Activated CD4-positive, alpha-beta memory T cell treated with anti-CD3 and anti-CD28 coated beads, Interleukin-2, amount 10 ng/mL, durations not matched to agents 7 days and 5 days (primary cell): ENCODE measurements at places on chromosomes 3 and 15. TPM values are rescaled to one million over a fixed set of nuclear protein-coding genes. Genes with fewer than 3 reads are reported as not detected.
A peak's percentile ranks its signal among the peaks of the same experiment; 100 is the strongest.

- DNase-seq = no peak
- H3K36me3 ChIP-seq = no peaks in the 10 kb centered on the region
- no peak overlapping the region for H3K4me3 ChIP-seq
- peaks cover 4% of the 10 kb centered on the region for H3K27me3 ChIP-seq
- peaks cover 10% of the 10 kb centered on the region for H3K4me1 ChIP-seq
These were observed 63.3 kb downstream of the ABHD5 start for GRCh38 chr3:43753741-43754715.

- no peak overlapping the region for H3K4me3 ChIP-seq
- H3K27ac ChIP-seq = no peak overlapping the region
- H3K27me3 ChIP-seq = peaks cover 57% of the 10 kb centered on the region
- DNase-seq = no peak
- no peaks in the 10 kb centered on the region for H3K4me1 ChIP-seq
These were observed 289 bp downstream of the PCSK6 start for GRCh38 chr15:101489237-101489598.

DNA sequence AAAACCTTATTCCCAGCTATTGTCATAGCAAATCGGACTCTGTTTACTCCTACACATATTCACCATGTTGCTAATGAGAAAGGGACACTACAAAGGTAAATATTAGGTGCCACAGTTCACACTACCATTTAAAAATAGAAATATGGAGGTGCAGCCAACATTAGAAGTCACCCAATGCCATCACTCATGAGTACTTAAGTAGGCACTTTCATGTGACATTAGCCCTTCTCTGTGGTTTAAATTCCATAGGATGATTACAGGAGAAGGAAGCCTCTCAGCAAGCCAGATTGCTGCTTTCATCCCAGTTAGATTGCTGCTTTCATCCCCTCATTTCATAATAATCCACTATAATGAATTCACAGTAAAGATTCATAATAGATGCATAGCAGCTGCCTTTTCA lies 376.8 kb upstream of the ALCAM start:
- no peaks in the 10 kb centered on the region for H3K27me3 ChIP-seq
- H3K4me1 ChIP-seq = no peaks in the 10 kb centered on the region
- no peaks in the 10 kb centered on the region for H3K36me3 ChIP-seq
- no peak overlapping the region for H3K27ac ChIP-seq

- H3K4me1 ChIP-seq = peaks cover 16% of the 10 kb centered on the region
- no peak overlapping the region for H3K27ac ChIP-seq
- peaks cover 44% of the 10 kb centered on the region for H3K27me3 ChIP-seq
- peak overlapping the region; percentile 80 for H3K4me3 ChIP-seq
These were observed 5.7 kb downstream of the TPM1 start for GRCh38 chr15:63048115-63048775.

DNA sequence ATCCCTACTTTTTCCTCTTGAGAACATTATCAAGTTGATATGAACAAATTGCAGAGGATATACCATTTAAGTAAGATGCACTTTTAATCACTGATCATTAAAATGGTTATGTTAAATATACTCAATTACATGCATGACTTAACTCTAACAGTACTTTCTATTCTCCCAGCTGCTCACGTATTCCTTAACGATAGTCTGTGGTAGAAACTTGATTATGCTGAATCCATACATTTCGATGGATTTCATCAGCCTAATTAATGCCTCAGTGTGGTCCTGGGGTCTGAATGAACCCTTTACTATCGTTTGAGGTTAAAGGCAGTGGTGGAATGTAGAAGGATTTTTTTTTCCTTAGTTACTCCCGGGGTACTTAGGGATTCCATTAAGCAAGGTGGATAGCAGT lies 18.6 kb downstream of the SOX2 start:
- peaks cover 6% of the 10 kb centered on the region for H3K36me3 ChIP-seq
- H3K27me3 ChIP-seq = peaks cover 52% of the 10 kb centered on the region
- no peak overlapping the region for H3K4me3 ChIP-seq
- no peak overlapping the region for H3K27ac ChIP-seq

GRCh38 chr3:42684632-42685362 lies 540 bp upstream of the KLHL40 start:
- no peak overlapping the region for H3K4me3 ChIP-seq
- peaks cover 11% of the 10 kb centered on the region for H3K4me1 ChIP-seq
- no peak overlapping the region for H3K27ac ChIP-seq
- H3K36me3 ChIP-seq = no peaks in the 10 kb centered on the region
- peaks cover 16% of the 10 kb centered on the region for H3K27me3 ChIP-seq

- H3K27me3 ChIP-seq = peaks cover 76% of the 10 kb centered on the region
- H3K36me3 ChIP-seq = no peaks in the 10 kb centered on the region
- DNase-seq = no peak
These were observed 1.0 kb upstream of the DLL4 start for GRCh38 chr15:40927873-40928806.

DNA sequence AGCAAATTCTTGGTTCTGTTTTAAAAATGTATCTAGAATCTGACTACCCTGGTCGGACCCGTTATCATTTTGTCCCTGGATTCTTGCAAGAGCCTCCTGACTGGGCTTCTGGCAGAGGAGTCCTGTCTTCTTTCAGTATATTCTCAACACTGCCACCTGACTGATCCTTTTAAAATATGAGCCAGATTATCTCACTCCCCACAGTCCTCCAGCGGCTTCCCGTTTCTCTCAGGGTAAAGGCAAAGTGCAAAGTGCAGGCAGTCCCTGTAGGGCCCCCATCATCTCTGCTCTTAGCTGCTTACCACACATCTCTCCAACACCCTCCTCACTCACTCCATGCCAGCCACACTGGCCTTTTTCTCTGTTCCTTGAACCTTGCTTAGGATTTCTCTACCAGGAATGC lies 28.4 kb downstream of the CRTC3 start:
- no peak for DNase-seq
- H3K4me1 ChIP-seq = peaks cover 67% of the 10 kb centered on the region
- peaks cover 64% of the 10 kb centered on the region for H3K36me3 ChIP-seq
- H3K27me3 ChIP-seq = no peaks in the 10 kb centered on the region
- no peak overlapping the region for H3K4me3 ChIP-seq
- H3K27ac ChIP-seq = no peak overlapping the region

DNA sequence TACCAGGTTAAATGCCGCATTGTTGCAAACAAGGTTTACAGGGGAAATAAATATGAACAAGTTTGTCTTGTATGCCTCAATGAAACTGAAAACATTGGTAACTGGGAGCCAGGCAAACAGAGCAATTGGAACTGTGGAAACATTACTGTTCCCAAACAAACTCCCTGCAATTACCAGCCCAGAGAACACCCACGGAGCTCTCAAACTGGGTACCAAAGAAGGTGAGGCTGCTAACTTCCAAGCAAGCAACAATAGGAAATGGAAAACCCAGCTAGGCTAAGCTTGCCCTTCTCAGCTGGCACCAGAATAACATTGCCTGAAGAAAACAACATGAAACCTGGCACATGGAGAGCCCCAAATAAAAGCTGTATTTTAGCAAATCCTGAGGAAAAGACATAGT lies 218.9 kb upstream of the THRB start:
- no peaks in the 10 kb centered on the region for H3K36me3 ChIP-seq
- no peak overlapping the region for H3K27ac ChIP-seq
- no peaks in the 10 kb centered on the region for H3K27me3 ChIP-seq
- no peak for DNase-seq
- H3K4me1 ChIP-seq = no peaks in the 10 kb centered on the region

DNA sequence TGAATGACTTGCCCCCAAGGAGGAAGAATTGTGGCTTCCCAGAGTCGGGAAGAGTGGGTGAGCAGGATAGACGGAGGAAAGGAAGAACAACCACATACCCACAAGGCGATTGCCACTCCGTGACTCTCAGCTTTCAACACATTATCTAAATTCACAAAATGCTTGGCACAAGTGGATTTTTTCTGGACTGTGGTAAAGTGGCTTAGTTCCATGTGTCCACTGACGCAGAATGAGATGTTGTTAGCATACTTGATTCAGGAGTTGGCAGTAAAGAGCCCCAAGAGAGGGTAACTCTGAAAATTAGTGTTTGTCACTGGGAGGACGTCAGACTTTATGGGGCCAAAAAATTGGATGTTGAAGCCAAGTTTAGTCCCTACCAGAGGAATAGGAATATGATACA lies 198.8 kb upstream of the CTNNB1 start:
- DNase-seq = no peak
- no peak overlapping the region for H3K27ac ChIP-seq
- H3K4me3 ChIP-seq = no peak overlapping the region

- H3K4me3 ChIP-seq = no peak overlapping the region
- H3K27me3 ChIP-seq = peaks cover 4% of the 10 kb centered on the region
- H3K36me3 ChIP-seq = no peaks in the 10 kb centered on the region
- H3K4me1 ChIP-seq = peaks cover 2% of the 10 kb centered on the region
These were observed 28.1 kb downstream of the SNX33 start for GRCh38 chr15:75675579-75676404.

TIMP4 gene
- not detected for total RNA-seq

NME9 gene
- total RNA-seq = 0.43 TPM

B3GALNT1 gene
- total RNA-seq = 3.9 TPM

GP9 gene
- not detected for total RNA-seq

ZNF860 gene
- 0.08 TPM for total RNA-seq
